ENCODE measurements at places on chromosomes 1 and 21.

DNA sequence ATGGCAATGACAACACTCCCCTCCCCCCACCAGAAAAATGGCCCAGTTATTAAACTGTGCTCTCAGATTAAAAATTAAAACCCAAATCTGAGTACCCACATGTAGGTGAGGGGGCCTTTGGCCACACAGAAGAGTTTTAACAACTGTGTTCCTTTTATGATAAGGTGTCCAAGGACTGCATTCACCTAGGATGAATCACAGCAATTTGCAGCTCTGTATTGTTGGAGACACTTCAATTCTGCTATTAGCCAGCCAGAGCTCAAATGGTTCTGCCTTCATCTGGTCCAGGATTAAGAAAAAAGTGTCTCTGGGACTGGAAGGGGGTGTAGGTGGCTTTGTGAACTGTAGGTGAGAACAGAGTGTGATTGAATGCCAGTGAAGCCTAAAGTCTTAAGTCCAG, 43.3 kb upstream of the DIRAS3 start:
- DNase-seq: no peak

DNA sequence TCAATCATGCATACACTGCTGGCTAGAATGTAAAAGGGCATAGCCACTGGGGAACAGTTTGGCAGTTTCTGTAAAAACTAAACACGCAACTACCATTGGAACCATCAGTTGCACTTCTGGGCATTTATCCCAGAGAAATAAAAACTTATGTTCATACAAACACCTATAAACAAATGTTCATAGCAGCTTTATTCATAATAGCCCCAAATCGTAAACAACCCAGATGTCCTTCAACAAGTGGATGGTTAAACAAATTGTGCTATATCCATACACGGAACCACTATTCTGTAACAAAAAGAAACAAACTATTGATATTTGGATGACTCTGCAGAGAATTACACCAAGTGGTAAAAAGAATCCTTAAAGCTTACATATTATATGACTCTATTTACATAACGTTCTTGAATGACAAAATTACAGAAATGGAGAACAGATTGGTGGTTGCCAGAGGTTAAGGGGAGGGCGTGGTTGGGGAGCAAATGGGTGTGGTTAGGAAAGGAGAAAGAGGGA, 22.8 kb downstream of the LACTBL1 start:
- DNase-seq: no peak

DNA sequence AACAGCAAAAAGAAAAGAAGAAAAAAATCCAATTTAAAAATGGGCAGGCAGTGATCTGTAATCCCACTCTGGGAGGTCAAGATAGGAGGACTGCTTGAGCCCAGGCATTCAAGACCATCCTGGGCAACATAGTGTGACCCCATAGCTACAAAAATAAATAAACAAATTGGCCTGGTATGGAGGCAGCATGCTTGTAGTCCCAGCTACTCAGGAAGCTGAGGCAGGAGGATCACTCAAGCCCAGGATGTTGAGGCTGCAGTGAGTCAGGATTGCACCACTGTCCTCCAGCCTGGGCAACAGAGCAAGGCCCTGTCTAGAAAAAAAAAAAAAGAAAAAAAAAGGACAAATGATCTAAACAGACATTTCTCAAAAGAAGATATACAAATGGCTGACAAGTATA, 99.6 kb downstream of the EIF4G3 start:
- no peak for DNase-seq

GRCh38 chr1:82950606-82951200, 1048.2 kb downstream of the TTLL7 start:
- no peak for DNase-seq

DNA sequence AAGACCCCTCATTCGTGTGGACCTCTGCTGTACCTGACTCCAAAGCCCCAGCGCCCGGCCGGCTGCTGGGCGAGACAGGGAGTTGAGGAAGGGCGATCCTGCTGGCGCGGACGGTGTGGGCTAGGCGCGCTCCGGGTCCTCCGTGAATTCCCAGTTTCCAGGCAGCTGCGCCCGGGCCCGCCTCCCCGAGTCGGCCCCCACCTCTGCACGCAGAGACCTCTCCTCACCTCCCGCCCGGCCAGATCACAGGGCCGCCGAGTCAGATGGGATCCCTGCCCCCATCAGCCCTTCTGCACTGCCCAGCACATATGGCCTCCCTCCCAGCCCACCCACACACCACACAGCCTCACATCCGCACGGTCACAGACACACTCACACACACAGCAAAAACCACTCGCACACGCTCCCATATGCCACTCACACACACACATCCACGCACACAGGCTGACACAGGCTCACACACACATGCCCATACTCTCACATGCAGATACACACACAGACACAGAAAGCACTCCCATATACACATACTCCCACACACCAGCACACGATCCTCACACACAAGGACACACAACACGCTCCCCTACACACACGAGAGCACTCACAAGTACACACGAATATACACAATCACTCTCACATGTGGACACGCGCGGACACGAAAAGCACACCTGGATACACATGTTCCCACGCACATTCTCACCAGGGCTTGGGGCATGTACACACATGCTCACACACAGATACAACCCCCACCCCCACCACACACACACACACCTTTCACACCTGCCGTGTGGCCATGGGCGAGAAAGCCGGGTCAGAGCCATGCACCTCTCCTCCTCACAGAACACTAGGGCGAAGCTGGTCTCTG, 7.2 kb upstream of the GUCA2B start:
- no peak for DNase-seq

GRCh38 chr1:40462956-40463590, 12.8 kb downstream of the ZFP69B start:
- DNase-seq: no peak

GRCh38 chr1:236148470-236148845, 6.1 kb downstream of the GPR137B start:
- DNase-seq: no peak

DNA sequence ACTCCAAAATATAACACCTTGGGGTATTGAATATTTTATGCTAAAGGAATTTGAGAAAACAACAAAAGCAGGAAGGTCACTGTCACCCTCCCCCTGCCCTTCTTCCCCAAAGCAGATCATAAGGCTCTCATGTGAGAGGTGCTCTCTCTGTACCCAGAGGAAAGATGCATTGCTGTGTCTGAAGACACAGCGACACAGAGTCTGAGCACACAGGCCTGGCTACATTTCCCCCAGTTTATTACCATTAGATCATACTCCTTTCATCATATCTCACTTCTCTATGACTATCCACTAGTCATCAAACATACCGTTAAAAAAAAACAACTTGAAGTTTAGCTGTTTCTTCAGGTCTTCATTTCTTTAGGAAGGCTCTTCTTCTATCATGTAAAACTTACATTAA, 127.1 kb downstream of the PPIAL4G start:
- no peak for DNase-seq

GRCh38 chr1:145855426-145855948, 3.4 kb downstream of the PIAS3 start:
- no peak for DNase-seq

- DNase-seq: no peak
These were observed 32.0 kb upstream of the EDARADD start for GRCh38 chr1:236361909-236362590.

GRCh38 chr1:192832492-192832891, 23.7 kb downstream of the RGS2 start:
- no peak for DNase-seq

DNA sequence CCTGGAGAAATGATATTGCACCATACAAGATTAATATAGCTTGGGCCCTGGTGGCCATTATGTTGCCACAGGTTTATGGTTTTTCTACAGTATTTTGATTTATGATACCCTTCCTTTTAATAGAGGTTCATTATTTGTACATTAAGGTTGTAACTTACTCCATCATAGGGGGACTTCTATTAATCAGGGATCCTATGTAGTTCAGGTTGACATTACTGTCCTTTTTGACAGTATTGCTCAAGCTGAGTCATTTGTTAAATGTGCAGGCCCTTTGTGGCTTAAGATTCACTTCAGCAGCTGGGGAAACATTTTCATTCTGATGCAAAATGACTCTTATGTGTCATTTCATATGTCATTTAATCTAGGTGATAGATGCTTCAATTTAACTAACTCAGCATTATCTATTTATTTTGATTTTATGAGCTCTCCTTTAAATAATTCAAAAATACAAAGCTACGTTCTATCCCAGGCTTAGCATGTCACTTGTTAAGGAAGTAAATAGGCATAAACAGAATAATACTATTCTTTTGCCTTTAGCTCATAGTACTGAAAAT, 686.9 kb upstream of the NCAM2 start:
- DNase-seq: no peak

DNA sequence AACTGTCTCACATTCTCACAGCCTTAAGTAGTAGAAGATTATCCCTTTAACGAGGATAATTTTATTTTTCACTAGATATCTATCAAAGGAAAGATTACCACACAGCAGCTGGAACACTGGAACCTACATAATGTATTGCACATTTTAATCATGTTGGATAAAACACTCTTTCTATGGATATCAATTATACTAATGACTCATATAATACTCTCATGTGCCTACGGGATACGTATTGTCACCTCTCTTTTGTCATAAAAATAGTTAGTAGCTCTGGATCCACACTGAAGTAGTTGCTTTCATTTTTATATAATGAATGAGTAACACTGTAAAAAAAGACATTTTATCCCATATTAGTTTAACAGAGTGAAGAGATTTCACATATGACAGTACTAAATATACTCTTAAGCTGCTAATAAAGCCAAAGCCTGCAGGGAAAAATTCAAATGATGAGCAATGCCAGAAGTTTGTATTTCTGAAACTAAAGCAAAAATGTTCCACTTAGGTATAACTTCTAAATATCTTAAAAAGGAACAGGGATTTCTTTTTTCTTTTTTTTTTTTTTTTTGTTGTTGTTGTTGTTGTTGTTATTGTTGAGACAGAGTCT, 408.7 kb upstream of the PKN2 start:
- no peak for DNase-seq

- no peak for DNase-seq
These were observed 61.7 kb downstream of the CASQ2 start for GRCh38 chr1:115706587-115707425.

DNA sequence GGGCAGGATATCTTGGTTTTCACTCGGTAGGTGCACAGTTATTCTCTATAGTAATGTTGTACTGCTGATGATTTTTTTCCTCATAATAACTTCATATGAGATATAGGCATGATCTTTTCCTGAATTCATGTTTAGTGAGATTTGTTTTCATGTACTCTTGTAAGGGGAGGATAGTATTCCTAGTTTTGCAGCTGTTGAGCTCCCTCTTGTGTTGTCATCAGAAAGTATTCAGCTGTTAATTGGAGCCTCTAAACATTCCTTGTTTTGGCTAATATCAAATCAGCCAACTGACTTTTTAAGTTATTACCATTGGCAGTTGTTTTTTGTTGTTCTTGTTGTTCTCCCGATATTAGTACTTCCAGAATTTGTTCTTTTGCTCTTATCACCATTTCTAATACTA, 24.4 kb downstream of the OR10R2 start:
- DNase-seq: no peak

DNA sequence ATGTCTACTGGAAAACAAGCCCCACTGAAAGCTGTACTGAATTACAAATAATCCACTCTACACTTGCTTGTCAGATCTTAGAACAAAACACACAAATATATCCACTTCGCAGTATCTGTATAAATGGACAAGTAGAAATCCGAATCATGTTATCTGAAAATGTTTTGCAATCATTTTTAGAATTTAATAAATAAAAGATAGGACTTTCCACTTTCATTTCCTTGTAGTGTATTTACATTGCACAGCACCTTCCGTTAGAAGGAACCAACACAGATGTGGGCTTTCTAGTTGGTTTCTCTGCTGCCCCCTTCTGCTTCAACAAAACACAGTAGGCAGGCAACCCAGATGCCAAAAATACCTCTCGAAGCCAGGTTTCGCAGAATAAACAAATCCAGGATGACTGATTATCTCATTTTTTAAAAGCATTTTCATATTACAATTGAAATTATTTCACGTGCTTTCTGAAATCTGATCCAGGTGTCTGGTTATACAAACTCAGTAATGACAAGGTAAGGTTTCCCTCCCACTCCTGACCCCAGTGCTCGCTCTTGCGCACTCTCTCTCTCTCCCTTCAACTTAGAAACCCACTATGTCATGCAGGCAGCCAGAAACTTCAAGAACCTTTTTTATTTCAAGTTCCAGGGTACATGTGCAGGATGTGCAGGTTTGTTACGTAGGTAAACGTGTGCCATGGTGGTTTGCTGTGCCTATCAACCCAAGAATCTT, 389.9 kb downstream of the SMYD3 start:
- DNase-seq: no peak

DNA sequence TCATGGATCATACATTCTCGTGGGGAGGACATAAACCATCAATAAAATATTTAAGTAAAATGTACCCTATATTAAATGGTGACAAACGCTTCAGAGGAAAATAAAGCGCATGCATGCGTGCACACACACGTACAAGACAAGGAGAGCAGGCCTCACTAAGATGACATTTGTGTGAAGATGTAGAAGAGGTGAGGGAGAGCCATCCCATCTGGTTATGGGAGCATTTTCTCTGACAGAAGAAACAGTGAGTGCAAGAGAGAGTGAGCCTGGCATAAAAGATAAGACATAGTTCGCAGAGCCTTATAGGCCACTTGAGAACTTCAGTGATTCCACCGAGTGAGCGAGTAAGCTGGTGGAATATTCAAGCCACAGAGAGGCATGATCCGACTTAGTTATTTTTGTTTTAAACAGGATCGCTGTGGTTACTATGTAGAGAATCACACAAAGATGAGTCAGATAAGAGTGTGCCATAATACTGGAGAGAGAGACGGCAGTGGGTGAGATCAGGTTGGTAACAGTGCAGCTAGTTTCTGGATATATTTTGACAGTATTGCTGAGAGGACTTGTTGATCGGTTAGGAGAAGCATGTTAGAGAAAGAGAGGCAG, 624.2 kb downstream of the PLPP3 start:
- no peak for DNase-seq

GRCh38 chr21:34603710-34604057, 11.2 kb downstream of the RCAN1 start:
- DNase-seq: no peak

- no peak for DNase-seq
These were observed 1.3 kb downstream of the DENND4B start for GRCh38 chr1:153945131-153945794.

DNA sequence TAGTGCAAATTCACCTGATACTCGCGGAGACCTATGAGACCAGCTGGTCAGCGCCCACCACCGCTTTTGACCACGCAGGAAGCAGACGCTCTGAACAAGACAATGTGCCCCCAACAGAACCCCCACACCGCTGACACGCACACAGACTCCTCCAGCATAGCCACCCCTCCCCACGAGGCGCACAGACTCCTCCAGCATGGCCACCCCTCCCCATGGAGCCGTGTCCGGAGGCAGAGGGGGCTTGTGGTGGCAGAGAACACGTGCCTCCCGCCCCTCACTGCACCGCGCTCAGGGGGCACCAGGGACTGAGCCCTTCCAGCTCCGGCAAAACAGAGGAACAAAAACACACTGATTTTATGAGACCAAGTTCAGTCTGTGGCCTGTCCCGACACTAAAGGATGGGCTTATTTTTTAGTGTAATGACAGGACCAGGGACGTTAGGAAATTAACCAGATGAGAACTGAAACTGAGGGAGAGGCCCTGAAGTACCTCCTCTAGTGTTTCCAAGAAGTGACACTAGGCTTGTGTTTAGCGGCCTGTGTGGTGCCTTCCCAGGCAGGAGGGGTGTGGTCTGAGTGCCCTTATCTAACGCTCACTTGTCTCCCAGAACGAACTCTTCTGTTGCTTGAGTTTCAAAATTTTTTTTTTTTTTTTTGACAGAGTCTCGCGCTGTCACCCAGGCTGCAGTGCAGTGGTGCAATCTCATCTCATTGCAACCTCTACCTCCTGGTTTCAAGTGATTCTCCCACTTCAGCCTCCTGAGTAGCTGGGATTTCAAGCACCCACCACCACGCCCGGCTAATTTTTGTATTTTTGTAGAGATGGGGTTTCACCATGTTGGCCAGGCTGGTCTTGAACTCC, 10.0 kb upstream of the AGPAT3 start:
- no peak for DNase-seq

Measured in BJ (cell line).